ENCODE measurements at places on chromosomes 4 and X.

DNA sequence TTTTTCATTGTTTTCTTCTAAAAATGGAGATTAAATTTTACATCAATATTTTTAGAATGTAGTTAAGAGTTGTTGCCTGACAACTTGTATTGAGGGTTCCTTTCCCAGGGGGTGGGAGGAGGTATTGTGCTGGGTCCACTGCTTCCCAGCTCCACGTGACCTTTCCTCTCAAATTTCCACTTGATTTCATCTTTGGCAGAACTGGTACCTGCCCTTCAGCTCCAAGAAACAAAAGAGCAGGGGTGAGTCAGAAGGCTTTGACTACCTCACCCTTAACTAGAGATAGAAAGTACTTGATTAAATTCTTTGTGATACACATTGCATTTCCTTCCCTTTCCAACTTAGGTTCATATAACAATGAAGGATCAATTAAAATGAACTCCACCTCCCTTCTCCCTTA is 19.7 kb downstream of the TRIM2 start:
- DNase-seq: no peak

GRCh38 chr4:84750260-84750959 is 167.5 kb downstream of the CDS1 start:
- no peak for DNase-seq

DNA sequence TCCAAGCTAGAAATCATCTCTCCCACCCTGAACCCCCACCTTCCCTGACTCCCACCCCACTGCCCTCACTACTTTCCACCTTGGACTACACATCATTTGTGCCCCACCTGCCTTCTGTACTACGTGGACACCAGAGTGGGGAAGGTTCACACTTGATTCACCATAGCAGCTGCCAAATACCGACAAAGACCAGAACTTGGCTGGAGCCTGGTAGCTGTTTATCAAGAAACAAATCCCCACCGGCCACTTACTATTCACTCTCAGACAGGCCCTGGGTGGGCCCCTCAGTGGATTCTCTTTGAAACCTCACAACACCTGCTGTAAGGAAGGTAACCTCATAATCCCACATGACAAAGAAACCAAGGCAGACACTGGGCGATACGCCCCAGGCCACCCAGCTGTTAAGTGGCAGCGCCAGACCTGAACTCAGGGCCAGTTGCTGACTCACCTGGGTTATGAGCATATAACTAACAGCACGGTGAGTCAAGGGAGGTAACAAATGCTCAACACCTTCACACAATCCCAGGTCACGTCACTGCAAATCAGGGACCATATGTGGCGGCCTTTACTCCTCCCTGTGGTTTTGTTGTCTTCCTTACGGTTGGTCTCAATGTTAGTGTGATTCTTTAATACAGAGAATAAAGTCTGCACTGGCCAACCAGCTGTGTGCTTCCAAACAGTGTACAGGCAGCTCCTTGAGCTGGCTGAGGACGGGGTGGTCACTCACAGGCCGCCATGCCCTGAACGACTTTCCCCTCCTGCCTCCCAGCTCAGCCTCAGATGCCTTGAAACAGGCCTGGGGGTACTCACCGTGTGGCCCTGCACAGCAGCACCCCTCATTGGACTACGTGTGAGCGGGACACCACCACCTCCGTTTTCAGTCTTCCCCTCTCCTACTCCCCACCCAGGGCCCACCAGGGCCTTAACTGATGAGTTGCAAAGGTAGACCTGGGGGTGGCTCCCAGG is 7.5 kb downstream of the WDR1 start:
- no peak for DNase-seq

- no peak for DNase-seq
Measured at GRCh38 chr4:79281566-79282359, 44.1 kb downstream of the NAA11 start.

DNA sequence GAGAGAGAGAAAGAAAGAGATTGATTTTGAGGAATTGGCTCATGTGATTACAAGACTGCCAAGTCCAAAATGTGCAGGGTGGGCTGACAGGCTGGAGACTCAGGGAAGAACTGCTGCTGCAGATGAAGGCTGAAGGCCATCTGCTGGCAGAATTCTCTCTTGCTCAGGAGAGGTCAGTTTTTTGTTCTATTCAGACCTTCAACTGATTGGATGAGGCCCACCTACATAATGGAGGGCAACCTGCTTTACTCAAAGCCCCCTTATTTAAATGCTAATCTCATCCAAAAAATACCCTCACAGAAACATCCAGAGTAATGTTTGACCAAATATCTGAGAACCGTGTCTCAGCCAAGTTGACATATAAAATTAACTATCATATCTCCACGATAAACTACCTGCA is 38.2 kb upstream of the MAMLD1 start:
- no peak for DNase-seq

DNA sequence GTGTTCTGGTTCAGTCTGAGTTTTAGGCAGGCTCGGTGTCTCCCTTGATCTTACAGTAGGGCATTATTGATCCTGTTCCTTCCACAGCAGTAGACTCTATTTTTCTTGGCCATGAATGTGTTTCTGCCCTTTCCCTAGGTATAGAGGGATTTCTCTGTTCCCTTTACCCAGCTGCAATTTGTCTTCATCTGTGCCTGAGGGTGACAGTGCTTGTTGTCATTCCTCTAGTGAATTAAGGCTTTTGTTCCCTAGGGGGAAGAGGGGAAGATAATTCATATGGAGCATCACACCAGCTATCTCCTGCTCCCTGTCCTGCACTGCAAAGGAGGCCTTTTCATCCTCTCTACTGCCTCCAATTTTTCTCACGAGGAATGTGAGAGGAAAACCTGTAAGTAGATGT is 39.7 kb upstream of the CXorf51A start:
- no peak for DNase-seq

All from type B pancreatic cell (in vitro differentiated cells).